Articular chondrocyte of knee joint (primary cell): ENCODE measurements at places on chromosomes 5 and 9. TPM values are rescaled to one million over a fixed set of nuclear protein-coding genes. Genes with fewer than 3 reads are reported as not detected.

The FOXD4L3 gene
- not detected in 2 replicates for total RNA-seq

The PCDHB2 gene
- total RNA-seq = 3.9 and 4.2 TPM in 2 replicates

The LRRC19 gene
- total RNA-seq = under 0.01 TPM in 1 of 2 replicates, not detected in the other

The SPARC gene
- 2,547 and 3,181 TPM in 2 replicates for total RNA-seq

The C5orf52 gene
- not detected in 2 replicates for total RNA-seq

The CDC25C gene
- total RNA-seq = 3.4 and 5.9 TPM in 2 replicates

The GPR150 gene
- under 0.01 TPM in 1 of 2 replicates, not detected in the other for total RNA-seq

The HACD4 gene
- total RNA-seq = 13.3 and 17.2 TPM in 2 replicates

The IL9 gene
- total RNA-seq = not detected in 2 replicates

The DEPDC1B gene
- 3.1 and 5.1 TPM in 2 replicates for total RNA-seq

The SLC12A7 gene
- total RNA-seq = 12.3 and 12.7 TPM in 2 replicates

The THOC3 gene
- 14.8 and 27.8 TPM in 2 replicates for total RNA-seq

The FOXI1 gene
- total RNA-seq = not detected in 2 replicates
